ENCODE measurements at places on chromosomes 11 and 22.

GRCh38 chr11:24312464-24313238 lies 184.2 kb upstream of the LUZP2 start:
- no peak for DNase-seq

DNA sequence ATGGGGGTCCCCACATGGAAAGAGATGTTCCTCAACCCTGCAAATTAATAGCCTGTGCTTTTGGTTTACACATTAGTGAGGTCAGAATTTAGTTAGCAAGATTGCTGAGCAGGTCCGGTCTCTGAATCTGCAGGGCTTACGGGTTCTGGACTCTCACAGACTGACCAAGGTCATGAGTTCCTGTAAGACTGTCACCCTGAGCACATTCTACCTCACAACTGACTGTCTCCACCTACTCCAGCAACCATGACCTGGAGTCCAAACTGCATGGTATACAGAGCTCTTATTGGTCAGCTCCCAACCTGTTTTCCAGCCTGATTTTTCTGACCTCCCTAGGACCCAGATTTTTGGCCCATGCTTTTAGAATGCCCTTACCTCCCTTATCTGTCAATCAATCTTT lies 28.2 kb downstream of the DKK3 start:
- DNase-seq, result no peak

GRCh38 chr11:81829976-81830375 lies 903.7 kb downstream of the FAM181B start:
- DNase-seq, result no peak

DNA sequence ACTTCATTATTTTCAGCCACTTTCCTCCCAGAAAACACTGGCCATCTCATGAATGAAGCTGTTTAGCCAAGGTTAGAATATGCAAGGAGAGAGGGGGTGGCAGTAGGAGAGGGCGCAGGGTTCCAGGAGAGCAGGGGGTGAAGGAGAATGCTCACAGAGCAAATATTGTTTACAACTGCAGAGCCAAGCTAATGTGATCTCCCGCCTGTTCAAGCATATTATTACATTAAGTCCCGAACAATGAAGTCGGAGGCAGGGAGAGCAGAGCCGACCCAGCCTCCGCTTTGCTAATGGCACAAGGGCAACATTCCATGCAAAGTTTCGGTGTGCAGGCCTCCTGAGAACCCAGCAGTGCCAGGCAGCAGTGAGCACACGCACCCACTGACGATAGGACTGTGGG lies 80.1 kb downstream of the MICAL3 start:
- DNase-seq, result no peak

- no peak for DNase-seq
Observed at GRCh38 chr22:30046716-30047363, 33.4 kb upstream of the HORMAD2 start.
